Dorsolateral prefrontal cortex (tissue), 122 donors: ENCODE measurements at places on chromosomes 7 and 10. TPM values are rescaled to one million over a fixed set of nuclear protein-coding genes. Genes with fewer than 3 reads are reported as not detected.

Gene SLC26A3
- not detected for total RNA-seq

Gene ASZ1
- total RNA-seq: not detected

Gene TMEM72
- total RNA-seq: not detected

Gene SLC13A1
- total RNA-seq: 0.16 TPM

Gene PRSS2
- not detected for total RNA-seq

Gene FIS1
- 259 TPM for total RNA-seq

Gene RPA3
- 25.7 TPM for total RNA-seq

Gene PDK4
- total RNA-seq: 107 TPM

Gene CTNNA3
- total RNA-seq: 78.3 TPM

Gene CPA2
- total RNA-seq: 0.97 TPM

Gene GHRHR
- total RNA-seq: 4.4 TPM

Gene MBL2
- total RNA-seq: not detected

Gene ANKRD61
- not detected for total RNA-seq

Gene NXPH1
- 21.4 TPM for total RNA-seq

Gene NANOS1
- 3.1 TPM for total RNA-seq

Gene CPN1
- not detected for total RNA-seq

Gene ADAM12
- total RNA-seq: 3.7 TPM

Gene VAX1
- total RNA-seq: 4.1 TPM

Gene BPGM
- total RNA-seq: 14.6 TPM

Gene XRCC2
- 1.9 TPM for total RNA-seq

Gene LOXL4
- 0.36 TPM for total RNA-seq

Gene COL13A1
- 1.7 TPM for total RNA-seq

Gene SRRT
- total RNA-seq: 98.4 TPM

Gene HMX2
- not detected for total RNA-seq

Gene SPDYE2B
- not detected for total RNA-seq

Gene WEE2
- 0.28 TPM for total RNA-seq

Gene CCDC201
- not detected for total RNA-seq

Gene ACHE
- 47.5 TPM for total RNA-seq

Gene PDE1C
- total RNA-seq: 49.7 TPM

Gene IRF5
- total RNA-seq: 5.2 TPM

Gene TMEM140
- total RNA-seq: 17.0 TPM

Gene LHFPL3
- total RNA-seq: 10.9 TPM

Gene TRIM50
- total RNA-seq: 0.30 TPM

Gene PPP1R17
- total RNA-seq: 1.4 TPM

Gene OGDHL
- total RNA-seq: 45.5 TPM

Gene FOXI2
- total RNA-seq: not detected

Gene OPN4
- 1.4 TPM for total RNA-seq

Gene FGFR2
- 187 TPM for total RNA-seq

Gene LDB1
- 64.9 TPM for total RNA-seq

Gene CTAGE4
- not detected for total RNA-seq

Gene ACTR3C
- total RNA-seq: 7.7 TPM

Gene GJD4
- 0.36 TPM for total RNA-seq

Gene SYT15B
- total RNA-seq: 3.3 TPM

Gene ZNF438
- 10.8 TPM for total RNA-seq

Gene PRF1
- 1.4 TPM for total RNA-seq

Gene TLX1
- total RNA-seq: not detected

Gene OR2A1
- total RNA-seq: not detected

Gene CPED1
- total RNA-seq: 5.7 TPM

Gene PHKG1
- 12.6 TPM for total RNA-seq

Gene PIK3AP1
- total RNA-seq: 3.5 TPM

Gene TMEM270
- total RNA-seq: not detected
